ENCODE measurements at places on chromosomes 13 and 19.

DNA sequence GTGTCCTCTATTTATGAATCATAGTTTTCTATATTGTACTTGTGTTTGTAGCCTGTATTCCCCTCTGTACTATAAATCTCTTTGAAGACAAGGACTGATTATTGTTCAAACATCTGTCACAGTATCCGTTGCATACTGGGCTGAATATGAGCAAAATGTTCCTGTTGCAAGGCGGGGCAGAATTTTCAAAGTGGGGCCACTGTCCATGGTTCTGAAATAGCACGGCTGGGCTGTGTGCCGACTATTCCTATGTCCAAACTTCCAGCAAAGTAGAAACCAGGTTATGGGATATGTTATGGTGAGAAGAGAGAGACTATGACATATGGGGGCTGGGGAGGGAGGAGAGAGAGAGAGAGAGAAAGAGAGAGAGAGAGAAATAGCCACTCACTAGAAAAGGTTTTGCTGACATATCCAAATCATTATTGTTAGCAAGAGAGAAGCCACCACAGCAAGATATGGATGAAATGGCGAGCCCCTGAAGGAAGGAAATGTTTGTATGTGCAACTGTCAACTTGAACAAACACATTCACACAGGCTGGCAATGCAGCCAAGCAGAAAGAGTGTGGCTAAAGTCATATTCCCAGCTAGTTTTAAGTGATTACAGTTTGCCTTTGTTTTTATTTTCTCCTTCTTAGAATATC is 107.0 kb upstream of the GPR12 start:
- H3K4me3 ChIP-seq, result no peak overlapping the region
- no peak for DNase-seq
- no peak overlapping the region for H3K27ac ChIP-seq
- H3K36me3 ChIP-seq, result no peaks in the 10 kb centered on the region
- H3K4me1 ChIP-seq, result no peaks in the 10 kb centered on the region

DNA sequence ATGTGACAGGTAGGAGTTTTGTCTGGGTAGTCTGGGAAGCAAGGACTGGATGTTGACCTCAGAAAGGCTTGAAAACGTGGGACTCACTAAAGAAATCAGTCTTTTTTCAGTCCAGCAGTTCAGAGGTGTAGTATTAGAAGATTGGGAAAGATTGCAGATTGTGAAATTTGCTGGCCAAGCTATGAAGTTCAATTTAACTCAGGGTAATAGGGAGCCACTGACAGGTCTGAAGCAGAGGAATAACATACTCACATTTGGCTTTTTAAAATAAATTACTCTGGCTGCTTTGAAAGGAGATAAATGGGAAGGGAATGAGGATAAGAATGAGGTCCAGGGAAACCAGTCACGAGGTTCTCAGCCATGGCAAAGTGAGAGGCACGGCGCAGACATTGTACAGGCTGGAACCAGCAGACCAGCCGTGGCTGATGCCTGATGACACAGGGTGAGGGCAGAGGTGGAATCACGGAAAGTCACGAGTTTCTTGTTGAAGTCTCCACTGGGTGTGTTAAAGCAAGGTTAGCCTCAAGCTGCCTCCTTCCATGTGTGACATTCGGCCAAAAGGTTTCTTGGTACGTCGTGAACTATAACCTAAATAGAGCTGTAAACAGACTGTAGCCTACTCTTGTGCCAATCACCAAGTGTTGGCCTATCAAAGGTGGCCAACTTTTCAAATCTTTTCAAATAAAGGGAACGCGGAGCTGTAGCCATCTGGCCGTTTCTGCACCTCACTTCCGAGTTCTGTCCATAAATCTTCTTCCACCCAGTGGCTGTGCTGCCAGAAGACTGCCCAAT is 377.6 kb downstream of the IRS2 start:
- no peak overlapping the region for H3K27ac ChIP-seq
- H3K36me3 ChIP-seq, result no peaks in the 10 kb centered on the region

- no peak for DNase-seq
- H3K4me3 ChIP-seq, result no peak overlapping the region
Observed at GRCh38 chr13:40465015-40465390, 201.4 kb downstream of the FOXO1 start.

DNA sequence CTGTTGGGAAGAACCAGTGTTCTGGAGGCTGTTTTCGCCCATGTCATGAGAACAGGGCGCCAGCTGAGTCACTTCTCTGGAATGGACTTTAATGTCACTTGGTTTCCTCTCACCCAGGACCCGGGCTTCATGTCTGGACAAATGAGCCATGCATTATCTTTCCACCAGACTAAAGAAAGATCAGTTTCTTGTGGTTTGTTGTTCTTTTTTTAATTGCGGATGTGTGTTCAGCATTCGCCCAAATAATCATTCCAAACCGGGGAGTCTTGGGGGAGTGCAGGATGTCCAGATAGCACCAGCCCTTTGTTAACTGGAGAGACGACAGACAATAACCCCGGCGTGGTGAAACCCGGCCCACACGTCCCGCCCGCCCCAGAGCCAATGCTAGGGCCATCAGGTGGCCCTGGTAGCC is 102.5 kb downstream of the COL4A2 start:
- no peak overlapping the region for H3K4me3 ChIP-seq
- DNase-seq, result peak; percentile 67
- H3K4me1 ChIP-seq, result peaks cover 85% of the 10 kb centered on the region
- H3K36me3 ChIP-seq, result no peaks in the 10 kb centered on the region

GRCh38 chr19:50272263-50272897 is 56.8 kb downstream of the KCNC3 start:
- H3K36me3 ChIP-seq, result no peaks in the 10 kb centered on the region
- no peak for DNase-seq
- no peak overlapping the region for H3K4me3 ChIP-seq
- H3K4me1 ChIP-seq, result no peaks in the 10 kb centered on the region
- H3K27me3 ChIP-seq, result no peaks in the 10 kb centered on the region

- no peak for DNase-seq
- H3K36me3 ChIP-seq, result no peaks in the 10 kb centered on the region
- H3K4me3 ChIP-seq, result no peak overlapping the region
- H3K27me3 ChIP-seq, result no peaks in the 10 kb centered on the region
- peaks cover 10% of the 10 kb centered on the region for H3K4me1 ChIP-seq
Observed at GRCh38 chr19:4803736-4804695, 12.5 kb downstream of the FEM1A start.

GRCh38 chr19:13396250-13397080 is 109.8 kb downstream of the CACNA1A start:
- no peak overlapping the region for H3K27ac ChIP-seq

Data from tibial artery (tissue), 4 donors.